ENCODE measurements at places on chromosomes 1 and 21.

GRCh38 chr21:37767984-37768383 is 148.3 kb downstream of the KCNJ6 start:
- no peak for DNase-seq
- H3K4me1 ChIP-seq = no peaks in the 10 kb centered on the region
- no peak overlapping the region for H3K4me3 ChIP-seq
- no peaks in the 10 kb centered on the region for H3K27me3 ChIP-seq
- H3K27ac ChIP-seq = no peak overlapping the region

DNA sequence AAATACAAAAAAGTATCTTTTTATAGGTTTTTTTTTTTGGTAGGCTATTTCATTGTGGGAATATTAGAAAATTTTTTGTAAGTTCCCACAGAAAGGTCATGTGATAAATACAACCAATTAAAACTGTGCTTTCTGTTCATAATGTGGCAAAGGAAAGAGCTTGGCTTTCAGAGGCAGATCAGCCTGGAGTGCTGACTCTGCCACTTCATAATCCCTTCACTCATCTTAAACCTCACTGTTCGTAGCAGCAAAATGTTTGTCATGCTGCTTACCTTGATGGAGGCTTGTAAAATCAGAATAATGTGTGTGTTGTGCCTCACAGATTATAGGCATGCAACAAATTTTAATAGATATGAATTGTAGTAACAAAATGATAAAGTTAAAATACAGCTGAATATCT is 176.8 kb downstream of the ZP4 start:
- no peak overlapping the region for H3K27ac ChIP-seq
- no peaks in the 10 kb centered on the region for H3K27me3 ChIP-seq
- no peak for DNase-seq
- no peak overlapping the region for H3K4me3 ChIP-seq

- H3K27me3 ChIP-seq = no peaks in the 10 kb centered on the region
- no peaks in the 10 kb centered on the region for H3K36me3 ChIP-seq
- no peak overlapping the region for H3K27ac ChIP-seq
Observed at GRCh38 chr1:118861216-118861615, 126.9 kb downstream of the TBX15 start.

- H3K4me1 ChIP-seq = peaks cover 20% of the 10 kb centered on the region
- no peak overlapping the region for H3K27ac ChIP-seq
- H3K27me3 ChIP-seq = no peaks in the 10 kb centered on the region
- no peak overlapping the region for H3K4me3 ChIP-seq
- no peaks in the 10 kb centered on the region for H3K36me3 ChIP-seq
- no peak for DNase-seq
Observed at GRCh38 chr1:29177022-29177705, 4.5 kb downstream of the SRSF4 start.

GRCh38 chr1:199150756-199151155 is 511.9 kb downstream of the PTPRC start:
- DNase-seq = no peak
- no peaks in the 10 kb centered on the region for H3K27me3 ChIP-seq
- no peak overlapping the region for H3K27ac ChIP-seq
- H3K4me1 ChIP-seq = no peaks in the 10 kb centered on the region

DNA sequence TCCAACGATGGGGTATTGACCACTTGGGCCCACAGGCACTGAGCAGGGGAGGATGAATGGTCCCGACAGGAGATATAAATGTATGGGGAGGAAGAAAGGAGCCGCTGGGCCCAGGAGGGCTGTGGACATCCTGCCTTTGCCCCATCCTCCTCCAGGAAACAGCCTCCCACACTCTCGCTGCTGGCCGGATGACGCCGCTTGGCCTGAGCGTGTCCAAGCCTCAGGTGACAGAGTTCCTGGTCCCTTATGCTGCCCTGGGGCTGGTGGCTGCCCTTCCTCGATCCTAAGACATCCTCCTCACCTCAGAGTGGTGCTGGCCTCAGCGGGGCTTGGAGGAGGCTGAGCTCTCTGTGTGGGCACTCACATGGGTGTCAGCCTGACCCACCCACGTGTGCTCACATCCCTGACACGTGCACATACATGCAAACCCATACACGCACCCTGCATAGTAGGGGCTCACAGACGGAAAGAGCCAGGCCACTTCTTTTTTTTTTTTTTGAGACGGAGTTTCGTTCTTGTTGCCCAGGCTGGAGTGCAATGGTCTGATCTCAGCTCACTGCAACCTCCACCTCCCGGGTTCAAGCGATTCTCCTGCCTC is 5.9 kb upstream of the SERINC2 start:
- peaks cover 2% of the 10 kb centered on the region for H3K27me3 ChIP-seq
- no peak overlapping the region for H3K27ac ChIP-seq
- no peak overlapping the region for H3K4me3 ChIP-seq
- H3K4me1 ChIP-seq = no peaks in the 10 kb centered on the region
- no peaks in the 10 kb centered on the region for H3K36me3 ChIP-seq

GRCh38 chr1:245770156-245770555 is 615.4 kb downstream of the KIF26B start:
- no peaks in the 10 kb centered on the region for H3K4me1 ChIP-seq
- H3K27ac ChIP-seq = no peak overlapping the region
- peaks cover 5% of the 10 kb centered on the region for H3K36me3 ChIP-seq
- H3K4me3 ChIP-seq = no peak overlapping the region

- no peaks in the 10 kb centered on the region for H3K36me3 ChIP-seq
- no peaks in the 10 kb centered on the region for H3K27me3 ChIP-seq
- H3K4me3 ChIP-seq = peak within 1 kb of the TSS; percentile 55
- peaks cover 43% of the 10 kb centered on the region for H3K4me1 ChIP-seq
Observed at GRCh38 chr1:172658871-172659453, at the start of gene FASLG. Gene FASLG, plus strand, starts transcription at chr1:172659103. Its CDS starts 99 bp downstream, at chr1:172659202.

DNA sequence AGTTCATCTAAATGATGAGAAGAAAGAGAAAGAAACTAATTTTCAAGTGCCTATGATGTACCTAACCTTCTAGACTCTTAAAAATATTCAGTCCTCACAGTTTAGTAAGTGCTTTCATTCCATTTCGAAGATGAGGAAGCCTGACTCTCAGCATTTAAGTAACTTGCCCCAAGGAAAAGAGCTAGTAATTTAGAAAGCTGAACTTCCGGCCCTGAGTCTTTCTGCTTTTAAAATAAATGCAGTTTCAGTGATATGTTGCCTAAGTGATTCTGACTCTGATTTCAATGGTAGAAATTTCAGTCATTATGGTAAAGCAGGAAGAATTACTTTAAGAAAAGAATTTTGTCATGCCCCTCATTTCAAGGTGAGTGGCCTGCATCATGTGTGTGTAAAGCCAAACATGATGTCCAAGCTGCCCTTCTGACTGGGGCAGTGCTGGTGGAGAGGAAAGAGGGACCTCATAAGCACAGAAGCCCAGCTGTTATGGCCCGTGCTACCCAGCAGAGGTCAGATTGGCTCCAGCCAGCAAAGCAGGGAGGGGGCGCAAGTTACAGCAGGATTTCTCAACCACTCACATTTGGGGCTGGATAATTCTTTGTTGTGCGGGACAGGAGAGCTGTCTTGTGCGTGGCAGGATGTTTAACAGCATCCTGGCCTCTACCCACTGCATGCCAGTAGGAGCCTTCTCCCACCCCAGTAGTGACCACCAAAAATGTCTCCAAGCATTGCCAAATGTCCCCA is 10.7 kb downstream of the ATP1A4 start:
- DNase-seq = no peak
- H3K4me3 ChIP-seq = no peak overlapping the region
- H3K27ac ChIP-seq = no peak overlapping the region
- H3K27me3 ChIP-seq = no peaks in the 10 kb centered on the region
- H3K4me1 ChIP-seq = no peaks in the 10 kb centered on the region

GRCh38 chr1:235286667-235287066 is 41.3 kb downstream of the ARID4B start:
- no peak for DNase-seq
- H3K27ac ChIP-seq = no peak overlapping the region
- H3K36me3 ChIP-seq = no peaks in the 10 kb centered on the region
- H3K4me1 ChIP-seq = peaks cover 30% of the 10 kb centered on the region
- H3K27me3 ChIP-seq = no peaks in the 10 kb centered on the region

DNA sequence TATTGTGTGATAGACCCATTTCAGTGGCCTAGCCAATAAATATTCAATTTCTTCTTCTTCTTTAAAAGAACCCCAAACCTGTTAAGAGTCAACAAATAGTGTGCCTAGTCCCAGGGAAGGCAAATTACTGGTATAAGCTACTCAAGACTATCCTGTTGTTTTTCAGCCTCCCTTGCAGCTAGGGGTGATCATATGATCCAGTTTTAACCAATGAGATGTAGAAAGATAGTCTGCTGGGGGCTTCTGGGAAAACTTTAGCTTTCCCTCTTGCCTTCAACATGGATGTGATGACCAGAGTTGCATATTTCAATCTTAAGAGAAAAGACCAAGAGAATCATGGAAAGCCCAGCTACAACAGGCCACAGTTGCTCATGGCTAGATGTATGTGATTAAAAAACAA is 4.7 kb upstream of the NUP210L start:
- H3K4me3 ChIP-seq = no peak overlapping the region
- peaks cover 48% of the 10 kb centered on the region for H3K36me3 ChIP-seq
- DNase-seq = no peak
- peaks cover 24% of the 10 kb centered on the region for H3K4me1 ChIP-seq

GRCh38 chr1:225928186-225929175 is 4.4 kb upstream of the PYCR2 start:
- no peak overlapping the region for H3K4me3 ChIP-seq
- no peaks in the 10 kb centered on the region for H3K27me3 ChIP-seq
- H3K27ac ChIP-seq = peak overlapping the region; percentile 18
- DNase-seq = no peak
- H3K4me1 ChIP-seq = peaks cover 5% of the 10 kb centered on the region

DNA sequence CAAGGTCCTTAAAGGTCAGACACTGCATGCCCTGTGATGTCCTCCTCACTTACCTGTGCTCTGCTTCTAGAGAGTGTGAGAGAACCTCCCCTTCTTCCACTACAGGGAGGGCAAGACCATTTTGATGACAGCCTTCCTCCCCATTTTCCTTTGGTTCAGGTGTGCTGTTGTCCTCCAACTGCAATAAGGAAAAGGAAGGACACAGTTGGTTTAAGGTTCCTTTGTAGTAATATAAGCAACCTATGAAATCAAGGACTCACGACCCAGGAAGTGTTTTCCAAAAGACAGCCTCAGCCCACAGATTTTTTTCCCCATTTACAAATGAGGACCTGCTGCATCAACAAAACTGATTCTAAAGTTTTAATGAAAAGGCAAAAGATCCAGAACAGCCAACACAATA is 6.6 kb upstream of the CCDC17 start:
- H3K4me1 ChIP-seq = no peaks in the 10 kb centered on the region
- no peak overlapping the region for H3K4me3 ChIP-seq
- H3K27ac ChIP-seq = no peak overlapping the region
- DNase-seq = no peak
- H3K36me3 ChIP-seq = peaks cover 78% of the 10 kb centered on the region

DNA sequence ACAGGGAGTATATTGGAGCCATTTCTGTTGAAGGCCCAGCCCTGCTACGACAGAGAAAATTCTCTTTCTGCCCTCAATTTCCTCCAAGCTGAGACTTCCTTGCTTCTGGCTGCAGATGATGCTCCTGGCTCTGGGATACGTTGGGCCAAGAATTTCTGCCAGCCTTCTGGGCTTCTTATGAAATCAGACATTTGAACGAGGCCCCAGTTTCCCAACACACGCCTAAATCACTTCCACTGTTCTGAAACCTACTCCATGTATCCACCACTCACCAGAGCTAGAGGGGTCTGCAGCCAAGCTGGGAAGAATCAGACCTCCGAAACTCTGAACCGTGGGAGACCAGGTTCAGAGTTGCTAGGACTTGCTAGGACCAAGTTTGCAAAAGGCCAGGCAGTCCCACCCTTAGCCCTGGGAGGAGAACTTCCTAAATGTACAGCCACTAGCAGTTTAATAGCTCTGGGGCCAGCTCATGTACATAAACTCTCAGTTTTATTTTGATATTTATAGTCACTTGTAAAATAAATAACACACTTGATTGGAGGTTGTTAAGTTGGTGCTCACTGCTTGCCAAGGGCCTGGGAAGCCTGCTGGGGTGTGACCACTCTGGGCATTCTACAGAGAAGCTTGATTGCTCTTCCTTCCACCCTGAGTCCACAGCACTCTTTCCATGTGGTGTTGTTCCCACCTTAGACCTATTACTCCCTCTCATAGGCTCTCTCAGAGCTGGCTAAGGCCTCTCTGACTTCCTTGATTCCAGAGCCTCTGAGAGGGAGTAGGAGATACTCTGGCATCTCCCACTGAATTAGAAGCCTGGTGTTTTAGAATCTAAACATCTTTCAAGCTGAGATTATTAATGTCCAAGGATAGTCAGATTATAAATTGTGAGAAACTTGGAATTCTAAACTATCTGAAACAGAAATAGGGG is 83.4 kb upstream of the TRABD2B start:
- no peak overlapping the region for H3K27ac ChIP-seq
- no peak overlapping the region for H3K4me3 ChIP-seq
- DNase-seq = no peak
- H3K4me1 ChIP-seq = no peaks in the 10 kb centered on the region
- no peaks in the 10 kb centered on the region for H3K36me3 ChIP-seq

- no peak for DNase-seq
- no peaks in the 10 kb centered on the region for H3K36me3 ChIP-seq
- H3K27ac ChIP-seq = no peak overlapping the region
- no peaks in the 10 kb centered on the region for H3K4me1 ChIP-seq
- H3K4me3 ChIP-seq = no peak overlapping the region
- H3K27me3 ChIP-seq = no peaks in the 10 kb centered on the region
Observed at GRCh38 chr1:182325339-182325738, 66.3 kb downstream of the GLUL start.

DNA sequence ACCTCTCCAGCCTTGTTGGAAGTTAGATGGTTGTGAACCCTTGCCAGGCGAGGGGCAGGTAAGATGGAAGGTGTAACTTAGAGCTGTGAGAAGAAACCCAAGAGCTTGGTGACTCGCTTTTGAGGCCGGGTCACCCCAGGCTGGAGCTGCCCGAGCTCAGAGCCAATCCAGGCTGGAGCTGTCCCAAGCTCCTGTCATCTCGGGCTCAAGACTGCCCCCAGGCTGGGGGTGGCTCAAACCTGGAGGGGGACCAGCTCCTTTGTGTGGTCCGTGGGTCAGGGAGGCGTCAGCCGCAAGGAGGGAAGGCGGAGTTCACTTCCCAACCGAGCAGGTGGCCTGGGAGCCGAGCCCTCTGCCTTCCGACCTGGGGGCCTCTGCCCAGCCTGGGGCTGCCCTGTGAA is 2.0 kb downstream of the HUNK start:
- peaks cover 18% of the 10 kb centered on the region for H3K27me3 ChIP-seq
- DNase-seq = no peak
- no peak overlapping the region for H3K27ac ChIP-seq

- H3K4me1 ChIP-seq = peaks cover 31% of the 10 kb centered on the region
- no peak for DNase-seq
- peak overlapping the region; percentile 44 for H3K27ac ChIP-seq
Observed at GRCh38 chr1:234971586-234972297, 156.9 kb downstream of the TOMM20 start.
